ENCODE measurements at places on chromosomes 6 and 20.

DNA sequence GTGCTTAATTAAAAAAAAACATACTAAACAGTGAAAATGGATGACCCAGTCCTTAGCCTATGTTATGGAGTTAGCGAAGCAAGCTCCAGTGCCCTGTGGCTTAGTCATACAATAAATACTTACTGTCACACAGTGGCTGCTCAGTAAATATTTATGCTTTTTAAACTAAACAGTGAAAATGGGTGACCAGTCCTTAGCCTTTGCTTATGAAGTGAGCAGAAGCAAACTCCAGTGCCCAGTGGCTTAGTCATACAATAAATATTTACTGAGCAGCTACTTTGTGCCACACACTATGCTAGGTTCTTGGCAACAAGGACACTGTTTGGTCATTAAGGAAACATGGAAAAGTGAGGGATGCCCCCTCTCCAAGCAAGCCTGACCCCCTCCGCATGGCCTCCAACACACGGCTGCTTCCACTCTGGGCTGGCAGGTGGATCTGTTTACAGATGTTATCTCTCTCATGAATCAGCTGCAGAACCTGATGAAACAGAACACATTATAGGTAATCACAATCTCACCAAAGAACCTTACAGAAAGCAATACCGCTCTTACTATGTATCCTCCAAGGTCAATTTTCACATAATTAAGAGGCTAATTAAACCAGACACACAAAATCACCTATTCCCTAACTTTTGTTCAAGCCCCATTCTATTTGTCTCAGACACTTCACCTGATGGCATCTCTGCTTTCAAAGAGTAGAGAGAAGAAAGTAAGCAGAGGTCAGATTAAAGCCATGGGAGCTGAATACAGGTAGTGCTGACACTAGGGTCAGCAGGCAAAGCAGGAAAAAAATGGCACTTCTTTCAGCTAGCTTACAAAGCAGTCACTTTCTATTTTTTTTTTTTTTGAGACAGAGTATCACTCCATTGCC lies 27.3 kb downstream of the CDK5RAP1 start:
- DNase-seq, result peak; percentile 63

DNA sequence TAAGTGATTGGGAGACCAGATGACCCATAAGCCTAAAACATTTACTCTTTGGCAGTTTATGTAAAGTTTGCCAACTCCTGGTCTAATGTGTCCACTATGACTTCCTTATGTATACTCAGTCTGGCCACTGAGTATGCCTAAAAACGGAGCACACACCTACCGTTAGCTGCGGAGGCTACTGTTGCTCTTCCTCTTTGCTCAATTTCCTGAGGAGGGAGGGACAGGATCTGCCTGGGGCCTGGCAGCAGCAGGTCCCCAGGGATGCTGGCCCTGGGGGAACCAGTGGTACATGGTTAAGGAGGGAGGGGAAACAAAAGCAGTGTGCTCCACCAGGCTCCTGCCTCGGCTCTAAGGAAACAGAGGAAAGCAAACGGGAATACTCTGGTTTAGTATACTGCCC lies 113.5 kb downstream of the CDYL start:
- DNase-seq, result no peak

- DNase-seq, result no peak
Observed at GRCh38 chr20:48259456-48259855, 474.2 kb upstream of the SULF2 start.

DNA sequence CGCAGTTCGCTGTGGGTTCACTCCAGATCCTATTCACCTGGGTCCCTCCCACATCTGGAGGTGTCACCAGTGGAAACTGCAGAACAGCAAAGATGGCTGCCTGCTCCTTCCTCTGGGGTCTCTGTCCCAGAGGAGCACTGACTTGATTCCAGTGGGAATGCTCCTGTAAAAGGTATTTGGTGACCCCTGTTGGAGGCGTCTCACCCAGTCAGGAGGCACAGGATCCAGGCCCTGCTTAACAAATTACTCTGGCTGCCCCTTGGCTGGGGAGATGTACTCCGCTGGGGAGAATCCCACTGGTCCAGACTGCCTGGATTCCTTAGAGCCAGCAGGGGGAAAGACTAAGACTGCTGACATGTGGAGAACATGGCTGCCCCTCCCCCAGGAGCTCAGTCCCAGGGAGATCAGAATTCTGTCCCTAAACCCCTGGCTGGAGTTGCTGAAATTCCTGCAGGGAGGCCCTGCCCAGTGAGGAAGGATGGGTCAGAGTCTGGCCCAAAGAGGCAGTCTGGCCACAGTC lies 483.0 kb downstream of the CBLN4 start:
- no peak for DNase-seq

DNA sequence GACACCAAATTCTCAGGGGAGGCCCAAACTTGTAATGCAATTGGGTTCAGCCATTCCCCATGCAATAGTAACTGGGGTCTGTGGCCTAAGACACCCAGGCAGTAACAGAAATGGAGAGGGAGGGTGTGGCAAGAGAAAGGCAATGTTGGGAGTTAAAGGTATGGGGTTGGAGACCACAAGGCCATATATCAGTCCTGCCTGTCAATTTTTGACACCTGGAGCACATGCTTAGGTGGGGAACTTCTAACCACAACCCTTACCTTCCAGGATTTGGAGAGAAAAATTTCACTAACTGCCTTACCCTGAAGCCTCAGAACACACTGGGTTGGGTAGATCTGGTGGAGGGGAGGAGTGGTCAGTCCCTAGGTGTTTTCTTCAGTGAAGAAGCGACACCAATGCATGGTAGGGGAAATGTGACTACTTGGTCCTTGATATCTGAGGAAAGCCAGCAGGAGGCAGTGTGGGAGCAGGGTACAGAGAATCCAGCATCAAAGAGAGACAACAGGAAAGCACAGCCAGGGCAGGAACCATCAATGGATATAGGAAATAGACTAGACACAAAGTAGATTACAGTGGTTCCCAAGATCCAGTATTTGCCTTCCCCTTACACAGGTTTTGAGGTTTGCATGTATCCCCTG lies 6.8 kb upstream of the USP49 start:
- no peak for DNase-seq

GRCh38 chr6:84035484-84035883 lies 1.9 kb downstream of the MRAP2 start:
- DNase-seq, result no peak

DNA sequence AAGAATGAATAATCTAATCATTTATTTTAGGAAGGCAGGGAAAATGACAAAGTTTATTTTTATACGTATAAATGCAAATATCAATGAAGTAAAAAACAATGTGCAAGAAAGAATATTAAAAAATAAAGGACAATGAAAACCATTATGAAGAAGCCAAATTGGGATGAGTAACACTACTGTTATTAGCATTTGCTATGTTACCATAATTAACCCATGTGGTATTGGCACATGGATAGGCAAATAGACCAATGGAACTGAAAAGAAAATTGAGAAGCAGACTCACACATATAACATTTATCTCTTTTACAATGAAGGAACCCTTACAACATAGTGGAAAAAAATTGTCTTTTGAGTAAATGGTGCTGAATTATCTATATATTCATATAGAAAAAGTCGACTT lies 214.6 kb downstream of the CLVS2 start:
- DNase-seq, result no peak

- no peak for DNase-seq
Observed at GRCh38 chr20:23628402-23629016, 9.2 kb downstream of the CST3 start.

DNA sequence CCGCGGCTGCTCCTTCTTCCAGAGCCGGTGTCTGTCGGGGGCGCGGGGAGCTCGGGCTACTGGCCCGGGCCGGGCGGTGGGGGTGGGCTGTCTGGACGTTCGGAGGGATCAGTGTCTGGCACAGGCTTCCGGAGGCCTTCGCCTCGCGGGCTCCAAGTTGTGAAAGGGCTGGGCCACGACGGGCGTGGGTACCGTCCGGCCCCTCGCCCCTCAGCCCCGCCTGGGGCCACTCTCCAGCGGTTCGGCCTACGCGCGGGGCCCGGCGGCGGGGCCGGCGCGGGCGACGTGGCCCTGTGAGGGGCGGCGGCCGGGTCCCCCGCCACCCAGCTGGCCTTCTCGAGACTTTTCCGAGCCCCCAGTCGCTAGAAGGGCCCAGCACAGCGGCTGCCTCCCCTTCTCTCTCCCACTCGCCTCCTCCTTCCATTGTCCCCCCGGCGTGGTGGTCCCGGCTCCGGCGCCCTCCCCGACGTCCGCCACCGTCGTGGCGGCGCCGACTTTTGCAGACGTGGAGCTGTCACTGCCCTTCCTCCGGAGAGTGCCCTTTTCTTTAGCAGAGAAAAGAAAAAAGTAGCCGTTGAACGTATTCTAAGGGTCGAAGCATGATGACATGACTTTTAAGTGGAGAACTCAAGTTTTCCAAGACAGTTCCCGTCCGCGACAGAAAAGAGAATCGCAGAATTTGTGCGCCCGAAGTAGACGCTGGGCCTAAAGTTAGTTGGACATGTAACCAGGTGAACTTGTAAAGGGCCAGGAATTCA lies 571 bp downstream of the ITCH start:
- no peak for DNase-seq

GRCh38 chr6:100300221-100300736 lies 164.4 kb downstream of the SIM1 start:
- peak; percentile 99 for DNase-seq

- DNase-seq, result no peak
Observed at GRCh38 chr6:42429836-42430235, 21.9 kb downstream of the TRERF1 start.

DNA sequence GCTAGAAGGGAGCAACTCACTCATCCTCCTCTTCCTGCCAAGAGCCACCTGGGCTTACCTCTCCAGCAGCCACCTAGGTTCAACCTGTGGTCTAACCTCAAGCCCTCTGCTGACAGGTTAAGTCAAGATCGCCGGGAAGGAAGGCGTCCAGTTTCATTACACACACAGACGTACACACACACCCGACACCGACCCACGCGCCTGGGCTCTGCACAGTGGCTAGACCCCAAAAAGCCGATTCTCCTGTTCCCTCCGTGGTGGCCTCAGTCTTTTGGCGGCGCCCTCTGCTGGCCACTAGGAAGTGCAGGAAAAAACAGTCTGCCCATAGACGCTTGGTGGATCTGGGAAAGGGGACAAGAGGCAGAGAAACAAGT lies 52.8 kb downstream of the MRPL14 start:
- DNase-seq, result no peak

DNA sequence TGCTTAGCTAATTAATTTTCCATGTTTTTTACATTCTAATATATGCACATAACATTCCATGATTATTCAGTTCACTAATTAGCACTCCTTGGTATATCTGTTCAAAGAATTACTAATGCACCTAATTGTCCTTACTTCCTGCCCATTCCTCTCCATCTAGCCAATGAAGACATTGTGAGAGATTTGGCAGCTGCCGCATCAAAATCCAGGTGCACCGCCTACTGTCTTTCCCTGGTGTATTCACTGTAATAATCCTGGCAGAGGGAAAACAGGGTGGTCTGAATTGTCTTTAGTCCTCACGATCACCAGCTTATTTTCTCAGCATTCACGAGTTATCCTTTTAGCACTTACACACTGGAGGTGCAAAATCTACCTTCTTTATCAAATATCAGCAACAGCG lies 61.0 kb upstream of the SCGN start:
- DNase-seq, result no peak

GRCh38 chr6:154414021-154414813 lies 57.6 kb upstream of the IPCEF1 start:
- peak; percentile 20 for DNase-seq

- DNase-seq, result no peak
Observed at GRCh38 chr6:24887545-24888140, 48.1 kb downstream of the RIPOR2 start.

GRCh38 chr6:169604076-169604475 lies 97.8 kb downstream of the WDR27 start:
- no peak for DNase-seq

- no peak for DNase-seq
Observed at GRCh38 chr6:157952861-157953351, 28.8 kb upstream of the SYNJ2 start.

DNA sequence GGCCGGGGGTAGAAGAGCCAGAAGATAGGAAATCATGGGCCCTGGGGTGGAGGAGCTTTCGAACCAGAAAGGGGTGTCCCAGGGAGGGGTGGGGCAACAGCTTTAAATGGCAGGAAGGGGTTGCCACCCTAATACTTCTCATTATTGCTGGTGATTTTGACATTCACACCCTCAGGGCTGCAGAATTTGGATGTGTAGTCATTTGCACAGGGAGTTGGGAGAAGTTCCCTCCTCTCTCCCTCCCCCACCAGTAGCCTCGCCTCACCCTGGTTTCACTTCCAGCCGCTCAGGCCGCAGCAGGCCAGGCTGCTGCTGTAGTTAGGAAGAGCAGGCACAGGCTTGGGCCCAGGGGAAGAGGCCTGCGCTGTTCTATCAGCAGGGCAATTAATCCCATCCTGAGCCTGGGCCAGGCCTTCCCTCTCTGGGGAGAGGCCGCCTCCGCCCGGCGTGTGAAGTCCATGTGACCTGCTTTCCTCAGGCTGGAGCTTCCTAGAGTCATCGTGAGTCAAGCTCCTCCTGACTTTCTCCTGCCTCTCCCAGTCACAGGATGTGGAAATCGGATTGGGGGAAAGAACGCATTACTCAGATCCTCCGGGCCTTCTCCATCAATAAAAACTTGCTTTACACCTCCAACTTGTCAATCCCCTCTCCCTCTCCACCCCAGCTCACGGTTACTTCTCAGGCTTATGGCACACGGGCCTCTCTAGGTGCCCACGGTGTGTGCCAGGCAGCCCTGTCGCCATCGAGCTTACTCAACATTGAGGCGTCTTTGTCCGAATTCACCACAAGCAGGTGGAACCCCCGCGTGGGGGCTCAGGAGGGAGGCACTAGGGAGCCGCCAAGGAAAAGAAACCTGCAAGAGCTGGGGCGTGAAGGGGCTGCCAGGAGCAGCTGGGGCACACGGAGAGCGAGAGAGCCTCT lies 7.8 kb downstream of the ADTRP start:
- DNase-seq, result peak; percentile 91

- DNase-seq, result no peak
Observed at GRCh38 chr6:54238396-54238795, 69.8 kb upstream of the TINAG start.

DNA sequence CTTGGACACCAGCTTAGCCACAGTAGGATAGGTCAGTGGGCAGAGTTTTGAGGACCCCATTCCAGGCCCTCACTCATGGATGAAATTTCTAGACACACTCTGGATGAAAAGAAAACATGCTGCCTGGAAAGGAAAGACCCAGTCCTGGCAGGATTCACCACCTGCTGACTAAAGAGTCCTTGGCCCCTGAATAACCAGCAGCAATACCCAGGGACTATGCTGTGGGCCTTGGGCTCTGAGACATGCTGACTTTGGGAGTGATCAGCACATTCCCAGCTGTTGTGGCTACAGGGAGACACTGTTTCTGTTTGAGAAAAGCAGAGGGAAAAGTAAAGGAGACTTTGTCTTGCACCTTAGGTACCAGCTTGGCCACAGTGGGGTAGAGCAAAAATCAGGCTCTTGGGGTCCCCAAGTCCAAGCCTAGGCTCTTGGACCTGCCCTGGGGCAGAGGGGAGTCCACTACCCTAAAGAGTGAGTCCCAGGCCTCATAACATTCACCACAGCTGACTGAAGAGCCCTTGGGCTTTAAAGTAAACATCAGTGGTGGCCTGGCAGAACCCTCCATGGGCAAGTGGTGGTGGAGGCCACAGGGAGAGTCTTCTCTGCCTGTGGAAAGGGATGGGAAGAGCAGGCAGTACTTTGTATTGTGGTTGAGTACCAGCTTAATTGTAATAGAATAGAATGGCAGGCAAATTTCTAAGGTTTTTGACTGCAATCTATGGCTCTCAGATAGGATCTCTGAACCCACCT lies 516.8 kb downstream of the BCKDHB start:
- no peak for DNase-seq

- DNase-seq, result no peak
Observed at GRCh38 chr6:25452031-25452430, 172.9 kb downstream of the CARMIL1 start.

- no peak for DNase-seq
Observed at GRCh38 chr20:51381557-51381956, 161.0 kb downstream of the NFATC2 start.

GRCh38 chr20:21235484-21236445 lies 67.4 kb upstream of the XRN2 start:
- peak; percentile 23 for DNase-seq

Data from epithelial cell of proximal tubule (primary cell).